ENCODE measurements at places on chromosomes 4 and X.

DNA sequence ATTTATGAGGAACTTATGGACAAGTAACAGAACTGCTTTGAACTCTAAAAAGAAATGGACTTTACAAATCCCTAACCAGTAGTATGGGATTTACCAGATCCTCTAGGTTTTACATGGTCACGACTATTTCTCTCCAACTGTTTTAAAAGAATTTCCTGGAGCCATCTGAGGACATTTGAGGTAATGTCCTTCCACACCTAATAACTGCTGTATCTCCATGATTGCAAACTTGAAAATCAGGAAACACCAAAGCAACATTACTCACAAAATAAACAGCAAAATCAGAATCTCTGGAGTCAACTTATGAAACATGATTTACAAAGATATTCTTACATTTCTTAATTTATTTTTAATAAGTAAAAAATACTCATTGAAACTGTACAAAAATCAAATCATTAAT is 58.0 kb downstream of the STAP1 start:
- no peak for DNase-seq

DNA sequence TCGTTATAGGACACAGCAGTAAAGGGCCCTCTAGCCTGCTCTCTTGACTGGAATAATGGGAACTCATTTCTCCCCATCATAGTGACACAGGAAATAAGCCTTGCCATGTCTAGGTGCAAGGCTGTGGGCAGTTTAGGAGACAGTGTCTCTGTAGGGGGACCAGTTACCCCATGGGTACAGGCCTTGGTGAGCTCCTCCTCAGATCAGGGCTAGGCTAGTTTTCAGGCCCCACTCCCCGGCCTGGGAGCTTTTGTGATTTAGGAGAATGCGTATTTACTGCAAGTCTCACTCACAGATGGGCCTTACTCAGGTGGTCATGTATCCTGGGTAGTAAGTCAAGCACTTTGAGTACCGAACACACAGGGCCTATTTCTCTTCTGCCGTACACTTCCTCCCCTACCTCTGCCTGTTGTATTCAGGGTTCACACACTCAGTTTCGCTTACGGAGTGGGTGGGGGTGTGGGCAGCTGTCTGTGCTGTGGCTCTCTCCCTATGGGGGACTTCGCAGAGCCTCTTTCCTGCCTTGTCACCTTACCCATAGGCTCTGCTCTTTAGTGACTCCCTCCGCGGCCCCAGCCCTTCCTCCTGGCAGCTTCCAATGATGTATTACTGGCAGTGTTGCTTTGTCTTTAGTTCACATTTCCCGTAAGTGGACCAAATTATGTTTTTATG is 34.2 kb downstream of the FAM193A start:
- DNase-seq, result no peak

GRCh38 chrX:147191361-147191760 is 376.8 kb upstream of the CXorf51A start:
- no peak for DNase-seq

DNA sequence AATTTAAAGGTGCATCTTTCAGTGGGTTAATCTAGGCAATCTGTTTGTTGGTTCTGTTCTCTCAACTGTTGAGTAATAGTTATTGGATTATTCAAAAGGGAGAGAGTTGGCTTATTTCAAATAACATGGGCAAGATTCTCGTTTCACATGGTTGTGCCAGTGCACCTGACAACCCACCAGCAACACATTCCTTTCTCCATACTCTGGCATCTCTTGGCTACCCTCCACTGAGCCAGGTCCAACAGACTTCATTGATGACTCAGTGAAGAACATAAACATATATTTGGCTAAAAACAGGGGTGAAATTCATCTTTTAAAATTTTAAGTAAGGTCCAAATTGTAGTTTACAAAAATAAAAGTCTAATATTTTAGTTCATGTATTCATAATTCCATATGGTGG is 967.2 kb downstream of the RPA4 start:
- no peak for DNase-seq

DNA sequence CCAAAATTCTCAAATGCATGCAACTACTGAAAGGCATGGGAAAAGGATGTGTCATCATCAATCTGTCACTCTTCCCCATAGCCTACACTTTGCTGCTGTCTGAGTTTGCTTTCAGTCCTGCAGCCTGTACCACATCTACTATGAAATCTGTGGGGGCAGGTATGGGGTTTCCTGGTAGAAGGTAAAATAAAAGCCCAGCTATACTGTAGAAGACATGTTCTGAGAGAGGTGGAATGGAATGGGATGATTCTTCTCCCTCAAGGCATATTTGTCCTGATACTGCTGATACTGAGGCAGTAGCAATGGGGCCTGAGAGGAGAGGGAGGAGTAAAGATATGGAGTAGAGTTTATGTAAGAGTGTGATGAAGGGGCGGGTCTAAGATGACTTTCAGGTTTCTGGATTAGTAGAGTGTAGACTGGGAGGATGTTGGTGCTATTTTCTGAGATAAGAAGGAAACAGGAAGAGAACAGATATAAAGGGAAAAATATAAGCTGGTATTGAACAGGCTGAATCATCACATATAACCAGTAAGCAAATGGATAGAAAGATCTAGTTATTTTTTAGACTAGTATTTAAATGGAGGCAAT is 38.7 kb upstream of the GYPA start:
- no peak for DNase-seq

Measured in hepatocyte (in vitro differentiated cells).